ENCODE measurements at places on chromosomes 12 and 14.

- no peak for DNase-seq
These were observed 18.2 kb downstream of the ACVRL1 start for GRCh38 chr12:51925346-51926063.

- DNase-seq, result no peak
These were observed 64.9 kb upstream of the VASH1 start for GRCh38 chr14:76696361-76696760.

DNA sequence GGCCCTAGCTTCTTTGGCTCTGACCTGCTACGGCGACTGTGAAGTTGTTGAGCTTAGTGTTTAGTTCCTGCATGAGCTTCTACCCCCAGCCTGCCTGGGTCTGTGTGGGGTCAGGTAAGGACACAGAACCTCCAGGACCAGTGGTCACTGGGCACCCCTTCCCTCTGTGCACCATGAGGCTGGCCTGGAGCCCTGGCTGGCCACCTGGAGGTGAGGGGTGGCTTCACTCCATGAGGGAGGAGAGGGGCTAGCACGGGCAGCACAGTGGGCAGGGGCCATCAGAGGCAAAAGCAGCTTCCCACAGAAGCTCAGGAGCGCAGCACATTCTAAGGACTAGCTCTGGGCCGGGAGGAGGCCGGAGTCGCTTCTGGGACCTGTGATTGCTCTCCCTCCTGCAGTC, 36.7 kb downstream of the CCDC92 start:
- no peak for DNase-seq

- no peak for DNase-seq
These were observed 833.1 kb upstream of the SEL1L start for GRCh38 chr14:82366803-82367202.

DNA sequence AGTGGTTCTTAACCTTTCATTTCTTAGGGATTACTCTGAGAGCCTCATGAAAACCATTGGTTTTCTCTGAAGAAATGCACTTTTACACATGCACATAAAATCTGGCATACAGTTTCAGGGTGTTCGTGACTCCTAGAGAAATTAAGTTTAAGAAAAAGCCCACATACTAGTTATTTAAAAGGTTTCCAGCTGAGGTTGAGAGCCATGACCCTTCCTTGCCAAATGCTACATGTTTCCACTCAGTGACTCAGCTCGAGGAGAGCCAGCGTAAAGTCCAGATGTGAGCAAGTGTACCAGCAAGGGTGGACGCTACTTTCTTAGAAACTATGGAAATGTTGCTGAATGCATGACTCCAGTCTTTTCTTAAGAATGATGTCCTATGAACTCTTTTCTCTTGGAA, 42.7 kb upstream of the FLRT2 start:
- DNase-seq, result no peak

DNA sequence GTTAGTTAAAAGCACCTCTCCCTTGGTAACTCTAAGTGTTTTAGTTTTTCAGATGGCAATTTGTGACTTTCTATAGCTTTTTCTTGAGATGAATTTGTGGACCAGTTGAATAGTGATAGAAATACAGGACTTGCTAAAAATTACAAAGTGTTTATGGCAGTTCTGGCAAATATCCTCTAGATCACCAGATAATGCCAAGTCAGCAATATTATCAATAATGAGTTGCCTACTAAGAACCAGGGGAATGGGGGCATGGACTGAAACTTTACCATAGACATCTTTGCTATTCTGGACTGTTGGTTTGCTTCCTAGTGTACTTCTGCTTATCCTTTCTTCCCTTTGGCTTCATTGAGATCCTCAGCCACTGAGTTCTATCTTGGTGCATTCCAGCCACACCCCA, 584.2 kb downstream of the DIO2 start:
- DNase-seq, result no peak

DNA sequence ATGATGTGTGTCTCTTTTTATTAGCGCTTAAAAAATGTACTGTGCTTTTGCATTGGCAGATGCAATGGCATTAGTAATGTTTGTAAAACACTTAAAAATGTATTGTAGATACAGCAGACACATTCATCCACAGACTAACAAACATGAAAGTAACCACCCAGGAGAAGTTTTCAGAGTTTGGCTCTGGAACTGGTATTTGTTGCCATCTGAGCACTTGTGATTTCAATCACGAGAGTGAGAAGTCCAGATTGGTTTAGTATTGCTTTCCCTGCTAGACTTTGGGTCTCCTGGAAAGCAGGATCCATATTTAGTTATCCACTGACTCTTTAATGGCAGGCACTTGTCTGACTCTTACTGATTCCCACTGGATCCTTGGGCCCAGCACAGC, 13.2 kb downstream of the RASSF8 start:
- DNase-seq, result no peak

DNA sequence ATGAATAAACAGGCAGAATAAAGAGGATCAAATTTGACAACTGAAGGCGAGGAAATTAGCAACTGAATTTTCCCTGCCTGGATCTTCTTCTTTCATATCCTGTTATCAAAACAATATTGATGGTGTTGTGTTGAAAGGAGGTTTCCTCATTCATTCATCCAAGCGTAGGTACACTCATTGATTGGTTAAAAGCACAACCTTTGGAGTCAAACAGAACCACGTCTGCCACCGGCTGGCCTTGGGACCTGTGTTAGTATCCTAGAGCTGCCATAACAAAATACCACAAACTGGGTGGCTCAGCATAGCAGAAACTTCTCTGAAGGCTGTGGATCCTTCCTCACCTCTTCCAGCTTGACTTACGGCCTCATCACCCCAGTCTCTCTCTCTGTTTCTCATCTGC, 268.6 kb upstream of the PWP1 start:
- no peak for DNase-seq

DNA sequence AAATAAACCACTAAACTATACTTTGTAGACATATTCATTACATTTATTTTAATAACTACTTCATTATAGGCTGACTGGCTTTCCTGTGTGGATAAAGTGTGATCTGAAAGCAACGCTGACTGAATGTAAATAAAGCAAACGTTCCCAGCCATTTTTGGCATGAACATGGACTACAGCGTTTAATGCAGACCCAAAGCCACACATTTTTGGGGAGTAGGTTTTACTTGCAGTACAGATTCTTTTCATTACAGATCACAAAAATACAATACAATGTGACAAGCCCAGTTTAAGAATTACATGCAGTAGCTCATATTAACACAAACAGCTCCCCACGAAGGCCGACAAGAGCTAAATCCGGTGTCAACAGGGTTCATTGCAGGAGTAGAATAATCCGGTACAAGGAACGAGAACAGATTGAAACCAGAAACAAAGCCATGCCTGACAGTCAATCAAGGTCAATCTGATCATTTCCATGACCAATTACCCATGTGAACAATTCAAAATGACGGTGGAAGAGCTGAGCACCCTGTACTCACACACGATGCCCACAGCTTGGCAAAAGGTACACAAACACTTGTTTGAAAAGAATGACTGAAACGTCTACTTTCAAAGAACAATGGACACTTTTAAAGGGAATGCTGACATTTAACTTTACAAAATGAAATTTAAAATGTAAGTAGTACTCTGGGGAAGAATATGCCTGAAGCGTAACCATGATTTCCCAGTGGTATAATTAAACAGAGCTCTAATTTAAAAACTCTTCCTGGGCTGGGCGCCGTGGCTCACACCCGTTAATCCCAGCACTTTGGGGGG, 5.3 kb downstream of the BAG5 start:
- DNase-seq, result no peak

DNA sequence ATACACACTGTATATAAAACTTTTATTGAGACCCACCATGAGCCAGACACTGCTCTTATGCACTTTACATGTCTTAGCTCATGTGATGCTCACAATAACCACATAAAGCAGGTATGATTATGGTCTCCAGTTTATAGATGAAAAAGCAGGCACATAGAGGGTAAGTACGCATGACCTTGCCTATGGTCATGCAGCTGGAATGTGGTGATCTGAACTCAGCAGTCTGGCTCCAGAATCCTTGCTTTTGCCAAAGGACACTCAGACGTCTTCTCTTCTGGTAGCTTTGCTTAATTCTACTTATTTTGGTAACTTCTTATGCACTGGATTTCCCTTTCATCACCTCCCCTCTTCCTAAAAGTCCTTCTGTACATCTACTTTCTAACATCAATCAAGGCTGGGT, 103.3 kb upstream of the CRY1 start:
- DNase-seq, result no peak

GRCh38 chr12:65765436-65765813, 58.9 kb upstream of the HMGA2 start:
- no peak for DNase-seq

- DNase-seq, result no peak
These were observed 479.7 kb upstream of the TBX3 start for GRCh38 chr12:115163710-115164109.

DNA sequence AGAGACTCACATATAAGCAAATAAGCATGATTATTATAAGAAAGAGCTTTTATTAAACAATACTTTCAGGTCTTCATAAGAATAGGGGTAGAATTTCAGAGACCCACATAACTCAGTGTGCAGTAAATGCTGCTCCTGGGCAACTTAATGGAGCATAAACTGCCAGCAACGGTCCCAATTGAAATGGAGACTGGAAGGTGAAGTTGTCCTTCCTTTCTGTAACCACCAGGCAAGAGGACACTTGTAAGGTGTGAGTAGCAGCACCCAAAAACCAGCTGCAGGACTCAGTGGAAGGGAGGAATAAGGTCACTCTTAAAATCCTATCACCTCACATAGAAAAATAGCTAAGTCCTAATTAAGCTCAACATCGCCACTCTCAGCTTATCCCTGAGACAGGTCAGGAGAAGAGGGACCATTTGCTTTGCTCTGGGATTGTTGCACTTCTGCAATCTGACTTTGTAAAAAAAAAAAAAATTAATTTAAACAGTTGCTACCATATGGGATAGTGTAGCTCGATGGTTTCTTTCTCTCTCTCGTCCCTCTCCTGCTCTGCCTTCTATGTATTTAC, 22.7 kb upstream of the LTA4H start:
- no peak for DNase-seq

DNA sequence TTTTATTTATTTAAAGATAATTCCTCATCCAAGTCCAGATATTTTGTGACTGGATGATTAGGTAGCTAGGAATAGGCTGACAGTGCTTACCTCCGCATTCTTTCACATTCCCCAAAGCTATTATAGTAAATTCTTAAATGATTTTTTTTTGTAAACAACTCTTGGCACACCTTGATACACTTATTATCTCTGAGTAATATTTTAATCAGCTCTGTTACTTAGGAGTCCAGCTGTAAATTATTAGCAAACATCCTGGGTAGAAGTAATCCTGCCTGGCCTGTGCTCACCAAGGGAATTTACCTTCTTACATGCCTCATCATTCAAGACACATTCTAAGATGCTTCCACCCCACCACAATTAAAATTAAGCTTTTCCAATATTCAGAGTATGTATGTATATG, 186.1 kb downstream of the SLC2A13 start:
- DNase-seq, result no peak

- no peak for DNase-seq
These were observed 10.3 kb upstream of the LRRC23 start for GRCh38 chr12:6894321-6894720.

- no peak for DNase-seq
These were observed 844 bp downstream of the GLTP start for GRCh38 chr12:109879351-109880042.

- no peak for DNase-seq
These were observed 1.1 kb downstream of the IPO8 start for GRCh38 chr12:30694412-30695198.

- no peak for DNase-seq
These were observed 249.1 kb upstream of the E2F7 start for GRCh38 chr12:77314378-77315052.

GRCh38 chr12:74584483-74585062, 46.9 kb downstream of the ATXN7L3B start:
- no peak for DNase-seq

GRCh38 chr12:113067987-113068935, 11.7 kb downstream of the DTX1 start:
- no peak for DNase-seq

GRCh38 chr14:50999726-51000125, 55.4 kb upstream of the PYGL start:
- DNase-seq, result no peak

- DNase-seq, result no peak
These were observed 2.1 kb downstream of the PRPH start for GRCh38 chr12:49296836-49297694.

DNA sequence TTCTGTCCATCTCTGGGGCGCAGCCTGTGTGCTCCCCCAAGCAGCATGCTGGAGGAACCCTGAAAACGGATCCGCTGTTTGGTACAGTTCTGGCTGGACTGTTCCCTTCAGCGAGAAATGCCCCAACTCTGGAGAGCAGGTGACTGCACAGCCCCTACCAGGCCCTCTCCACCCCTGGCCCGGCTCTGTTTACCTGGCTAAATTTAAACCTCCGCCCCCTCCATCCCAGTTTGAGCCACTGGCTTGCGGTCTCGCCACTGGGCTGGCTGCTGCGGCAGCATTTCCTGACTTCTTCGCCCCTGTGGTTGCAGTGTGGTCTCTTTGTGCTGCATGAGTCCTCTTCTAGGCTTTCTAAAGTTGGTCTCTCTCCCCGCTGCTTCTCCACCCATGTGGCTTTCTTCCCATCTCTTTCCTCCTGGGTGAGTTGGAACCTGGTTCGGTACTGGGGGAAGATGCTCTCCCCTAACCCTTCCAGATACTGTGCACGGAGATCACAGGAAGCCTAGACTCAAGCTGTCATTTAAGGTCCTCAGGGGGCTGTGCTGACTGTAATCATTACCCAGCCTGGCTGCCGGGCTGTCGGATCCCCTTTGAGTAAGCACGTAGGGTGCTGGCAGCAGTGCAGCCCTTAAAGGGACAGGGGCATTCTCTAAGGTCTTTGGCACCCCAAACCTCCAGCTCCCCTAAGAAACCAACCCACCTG, 60.6 kb downstream of the FBXL14 start:
- DNase-seq, result no peak

- DNase-seq, result no peak
These were observed 20.8 kb upstream of the SAV1 start for GRCh38 chr14:50688875-50689274.

- no peak for DNase-seq
These were observed 196.1 kb upstream of the CDKN3 start for GRCh38 chr14:54200726-54201125.

DNA sequence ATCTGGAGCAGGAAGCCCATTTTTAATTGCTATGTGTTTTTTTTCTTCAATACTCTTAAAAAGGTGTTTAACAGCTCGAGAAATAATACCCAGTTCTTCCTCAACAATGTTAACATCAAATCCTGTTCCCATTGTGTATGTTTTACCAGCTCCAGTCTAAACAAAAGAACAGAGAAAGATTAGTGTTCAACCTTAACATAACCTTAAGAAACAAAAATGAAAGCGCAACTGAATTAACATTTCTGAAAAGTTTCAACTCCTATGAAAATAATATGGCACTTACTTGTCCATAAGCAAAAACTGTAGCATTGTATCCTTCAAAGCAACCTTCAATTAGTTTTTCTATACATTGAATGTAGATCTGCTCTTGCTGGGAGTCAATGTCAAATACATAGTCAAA, 73.2 kb downstream of the KIF21A start:
- DNase-seq, result no peak

DNA sequence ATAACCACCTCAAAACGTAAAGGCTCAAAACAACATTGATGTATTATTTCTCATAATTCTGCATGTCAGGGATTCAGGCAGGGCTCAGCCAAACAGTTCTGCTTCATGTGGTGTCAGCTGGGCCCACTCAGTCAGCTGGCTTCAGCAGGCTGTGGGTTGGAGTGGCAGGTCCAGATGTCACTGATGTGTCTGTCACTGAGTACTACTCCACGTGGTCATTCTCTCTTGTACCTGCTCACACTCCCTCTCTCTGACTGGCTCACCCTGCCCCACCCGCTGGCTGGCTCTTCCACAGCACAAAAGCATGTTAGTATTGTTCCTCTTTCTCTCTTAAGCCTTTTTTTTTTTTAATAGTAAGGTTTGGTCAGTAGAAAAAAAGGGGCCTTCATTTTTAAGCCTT, 182.4 kb downstream of the DICER1 start:
- DNase-seq, result no peak

All from sciatic nerve (tissue), 2 donors.